ENCODE measurements at places on chromosomes 5 and 9.

- DNase-seq = no peak
These were observed 379.6 kb downstream of the MLLT3 start for GRCh38 chr9:20242510-20243189.

- peak; percentile 7 for DNase-seq
These were observed 22.8 kb upstream of the LPCAT1 start for GRCh38 chr5:1546556-1546955.

GRCh38 chr9:92378865-92379560 is 25.4 kb downstream of the OGN start:
- no peak for DNase-seq

- no peak for DNase-seq
These were observed 168.8 kb downstream of the ARHGAP26 start for GRCh38 chr5:142939006-142939405.

- DNase-seq = no peak
These were observed 47.8 kb upstream of the SLC1A3 start for GRCh38 chr5:36558641-36559040.

GRCh38 chr9:137245450-137246421 is 4.6 kb downstream of the TUBB4B start:
- no peak for DNase-seq

GRCh38 chr5:4970171-4970570 is 170.0 kb upstream of the ADAMTS16 start:
- no peak for DNase-seq

- no peak for DNase-seq
These were observed 179.5 kb downstream of the YTHDC2 start for GRCh38 chr5:113692891-113693457.

GRCh38 chr5:128920345-128921215 is 44.7 kb upstream of the SLC27A6 start:
- no peak for DNase-seq

DNA sequence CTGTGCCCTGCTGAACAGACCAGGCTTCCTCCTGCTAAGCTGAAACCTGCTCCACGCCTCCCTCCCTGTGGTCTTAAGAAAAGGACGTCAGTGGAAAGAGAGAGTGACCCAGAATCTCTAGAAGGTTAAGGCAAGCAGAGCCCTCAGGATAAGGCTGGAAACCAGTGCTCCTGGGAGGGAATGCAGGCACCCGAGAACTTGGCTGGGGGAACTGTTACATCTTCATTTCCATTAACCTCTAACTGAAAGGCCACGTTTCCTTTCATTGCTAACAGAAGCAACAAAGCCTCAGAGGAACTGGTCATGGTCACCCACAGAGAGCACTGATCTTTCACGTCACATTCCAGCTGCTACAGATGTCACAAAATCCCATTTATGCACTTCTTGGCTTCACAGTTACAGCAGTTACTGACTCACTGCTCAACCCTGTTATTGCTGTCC is 26.1 kb upstream of the AKNA start:
- DNase-seq = no peak

DNA sequence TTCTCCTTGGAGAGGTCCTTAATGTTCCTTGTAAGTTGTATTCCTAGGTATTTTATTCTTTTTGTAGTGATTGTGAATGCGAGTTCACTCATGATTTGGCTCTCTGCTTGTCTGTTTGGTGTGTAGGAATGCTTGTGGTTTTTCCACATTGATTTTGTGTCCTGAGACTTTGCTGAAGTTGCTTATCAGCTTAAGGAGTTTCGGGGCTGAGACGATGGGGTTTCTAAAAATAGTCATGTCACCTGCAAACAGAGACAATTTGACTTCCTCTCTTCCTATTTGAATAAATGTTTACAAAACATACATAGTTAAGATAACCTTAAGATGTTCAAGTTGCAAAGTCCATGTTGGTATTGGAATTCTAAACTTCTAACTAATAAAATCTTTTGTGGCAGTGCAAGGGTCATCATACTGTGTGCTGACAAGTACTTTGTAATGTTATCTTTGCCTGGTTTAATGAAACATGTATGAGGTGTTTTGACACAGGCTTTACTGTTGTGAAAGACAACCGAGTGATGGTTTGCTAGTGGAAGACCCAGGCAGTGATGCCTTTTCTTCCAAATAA is 286.2 kb downstream of the MRPS30 start:
- DNase-seq = no peak

DNA sequence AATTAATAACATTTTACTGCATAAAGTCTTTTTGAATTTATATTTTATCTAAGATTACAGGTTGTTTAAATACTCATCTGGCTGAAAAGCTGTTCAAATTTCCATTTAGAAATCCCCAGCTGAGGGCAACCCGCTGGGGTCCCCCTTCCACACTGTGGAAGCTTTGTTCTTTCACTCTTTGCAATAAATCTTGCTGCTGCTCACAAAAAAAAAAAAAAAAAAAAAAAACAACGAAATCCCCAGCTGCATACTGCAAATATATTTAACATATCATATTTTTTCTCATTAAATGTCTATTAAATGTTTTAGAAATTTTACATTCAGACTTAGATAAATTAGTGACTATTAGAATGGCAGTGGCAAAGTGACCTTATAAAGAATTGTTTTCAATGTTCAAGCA is 172.2 kb downstream of the NFIB start:
- DNase-seq = no peak

GRCh38 chr9:89592213-89592815 is 12.5 kb upstream of the GADD45G start:
- no peak for DNase-seq

GRCh38 chr9:99300603-99301002 is 78.5 kb downstream of the SEC61B start:
- DNase-seq = no peak

DNA sequence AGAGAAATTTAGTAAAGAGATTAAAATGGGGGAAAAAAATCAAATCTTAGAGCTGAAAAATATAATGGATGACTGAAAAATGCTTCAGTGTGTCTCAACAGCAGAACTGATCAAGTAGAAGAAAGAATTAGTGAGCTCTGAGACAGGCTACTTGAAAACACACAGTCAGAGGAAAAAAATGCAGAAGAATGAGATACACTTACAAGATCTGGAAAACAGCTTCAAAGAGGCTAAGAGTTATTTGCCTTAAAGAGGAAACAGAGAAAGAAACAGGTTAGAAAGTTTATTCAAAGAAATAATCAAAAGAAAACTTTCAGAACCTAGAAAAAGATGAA is 70.5 kb upstream of the OR2K2 start:
- DNase-seq = no peak

- no peak for DNase-seq
These were observed 55.8 kb downstream of the PSMB7 start for GRCh38 chr9:124359426-124359825.

DNA sequence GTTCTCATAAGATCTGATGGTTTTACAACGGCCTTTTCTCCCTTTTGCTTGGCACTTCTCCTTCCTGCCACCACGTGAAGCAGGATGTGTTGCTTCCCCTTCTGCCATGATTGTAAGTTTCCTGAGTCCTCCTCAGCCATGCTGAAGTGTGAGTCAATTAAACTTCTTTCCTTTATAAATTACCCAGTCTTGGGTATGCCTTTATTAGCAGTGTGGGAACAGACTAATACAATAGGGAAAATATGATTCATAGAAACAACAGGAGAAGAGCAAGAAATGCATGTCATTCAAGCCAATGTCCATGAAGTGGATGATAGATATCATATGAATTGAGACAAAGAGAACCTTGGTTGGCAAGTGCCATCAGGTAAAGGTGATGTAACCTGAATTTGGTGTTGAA is 128.3 kb upstream of the HAPLN1 start:
- no peak for DNase-seq

GRCh38 chr5:171893290-171893886 is 107.8 kb downstream of the SMIM23 start:
- DNase-seq = no peak

DNA sequence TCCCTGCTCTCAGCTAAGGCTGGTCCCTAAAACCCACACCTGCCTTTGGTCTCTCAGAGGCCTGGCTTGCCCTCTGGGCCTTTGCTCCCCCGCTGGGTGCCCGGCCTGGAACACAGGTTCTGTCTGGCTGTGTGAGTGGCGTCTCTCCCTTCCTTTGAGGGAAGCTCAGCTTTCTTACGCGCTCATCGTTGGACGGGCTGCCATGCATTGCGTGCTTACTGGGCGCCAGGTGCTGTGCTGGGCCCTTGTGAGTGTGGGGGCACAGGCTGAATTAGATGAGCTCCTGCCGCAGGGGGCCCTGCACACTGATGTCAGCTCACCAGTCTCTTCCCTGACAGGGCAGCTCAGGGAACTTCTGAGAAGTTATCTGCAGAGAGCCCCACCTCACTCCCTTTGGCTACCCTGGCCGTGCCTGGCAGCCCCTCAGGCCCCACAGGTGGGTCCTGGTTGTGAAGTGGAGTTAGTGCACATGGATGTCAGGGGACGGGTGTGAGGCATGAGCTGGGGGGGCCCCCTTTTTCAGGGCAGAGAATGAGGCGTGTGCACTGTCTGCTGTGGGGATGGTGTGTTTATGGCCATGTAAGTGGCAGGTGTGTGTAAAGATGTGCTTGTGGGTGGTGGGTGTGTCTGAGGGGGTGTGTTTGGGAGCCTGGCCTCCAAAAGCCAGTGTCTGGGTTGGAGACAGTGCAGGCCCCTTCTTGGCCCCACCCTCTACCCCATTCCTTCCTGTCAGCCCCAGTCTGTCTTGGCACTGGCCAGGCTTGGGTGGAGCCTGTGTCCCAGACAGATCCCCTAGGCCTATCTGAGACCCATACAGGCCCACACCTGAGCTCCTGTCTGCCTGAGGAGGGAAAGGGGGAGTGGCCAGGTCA is 7.5 kb upstream of the RMND5B start:
- no peak for DNase-seq

- DNase-seq = peak; percentile 69
These were observed 27.1 kb upstream of the MYORG start for GRCh38 chr9:34403554-34404380.

GRCh38 chr9:24189986-24190385 is 355.7 kb downstream of the IZUMO3 start:
- no peak for DNase-seq

DNA sequence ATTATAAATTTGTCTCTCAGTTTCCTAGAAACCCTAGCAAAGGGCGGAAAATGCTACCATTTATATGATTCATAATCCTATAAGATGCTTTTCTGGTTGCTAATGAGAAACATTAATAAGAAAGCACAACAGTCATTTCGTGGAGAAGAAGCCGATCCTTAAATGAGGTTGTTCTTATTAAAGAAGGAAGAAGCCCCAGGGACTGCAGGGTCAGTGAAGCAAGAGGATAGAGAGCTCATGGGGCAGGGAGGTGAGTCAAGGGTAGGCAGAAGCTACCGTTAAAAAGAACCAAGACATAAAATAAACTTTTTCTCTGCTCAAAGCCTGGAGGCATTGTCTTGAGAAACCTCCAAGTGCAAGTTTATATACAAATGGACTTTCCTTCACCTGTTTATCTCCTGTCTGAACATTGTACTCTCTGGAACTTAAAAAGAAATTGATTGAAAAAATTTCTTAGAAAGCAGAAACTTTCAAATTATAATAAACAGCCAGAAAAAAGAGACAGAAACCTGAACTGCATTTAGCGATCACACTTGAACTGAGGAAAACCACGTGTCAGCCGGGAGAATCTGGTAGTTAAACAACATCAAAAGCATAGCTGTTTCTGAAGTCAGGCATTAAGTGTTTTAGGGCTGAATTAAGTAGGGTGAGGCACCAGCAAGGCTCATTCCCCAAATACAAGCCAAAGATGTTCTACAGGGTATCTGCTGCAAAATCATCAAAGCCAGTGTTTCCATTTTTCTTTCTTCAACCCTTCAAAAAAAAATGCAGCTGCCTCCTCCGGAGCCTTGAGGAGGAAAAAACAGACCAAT is 21.9 kb downstream of the HTR4 start:
- DNase-seq = no peak
